Aorta (tissue), 5 donors: ENCODE measurements at places on chromosomes 6 and 20. TPM values are rescaled to one million over a fixed set of nuclear protein-coding genes. Genes with fewer than 3 reads are reported as not detected.

RFX6 gene
- not detected for total RNA-seq

DNA sequence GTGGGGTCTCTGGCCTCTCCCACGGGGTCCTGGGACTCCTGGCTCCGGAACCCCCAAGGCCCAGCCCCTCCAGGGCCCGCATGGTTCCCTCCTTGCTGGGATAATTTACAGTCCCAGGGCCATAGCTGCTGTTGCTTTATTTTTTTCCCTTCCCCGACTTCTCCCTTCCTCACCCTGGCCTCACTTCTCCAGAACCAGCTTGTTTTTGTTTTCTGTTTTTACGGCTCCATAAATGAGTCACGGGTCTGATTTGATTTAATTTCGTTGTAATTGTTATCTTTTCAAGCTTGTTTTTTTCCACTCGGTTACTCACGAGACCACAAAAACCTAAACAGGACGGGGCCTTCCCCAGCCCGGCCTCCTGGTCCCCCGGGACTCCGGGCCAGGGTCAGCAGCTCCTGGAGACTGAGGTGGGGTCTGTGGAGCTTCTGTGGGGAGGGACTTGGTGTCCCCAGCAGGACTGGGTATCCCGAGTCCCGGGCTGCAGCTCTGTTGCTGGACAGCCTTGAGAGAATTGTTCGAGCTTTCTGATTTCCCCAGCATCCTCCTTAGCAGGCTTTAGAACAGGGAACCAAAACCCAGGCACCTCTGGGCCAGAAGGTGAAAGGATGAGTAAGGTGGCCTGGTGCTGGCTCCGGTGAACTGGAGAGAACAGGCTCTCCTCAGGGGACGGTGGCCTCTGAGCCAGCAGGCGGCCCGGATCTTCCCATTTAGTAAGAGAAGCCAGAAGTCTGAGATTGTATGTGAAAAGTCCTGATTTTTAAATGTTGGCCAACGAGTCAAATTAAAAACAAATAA, 94.9 kb downstream of the CEBPB start:
- no peak for DNase-seq

DNA sequence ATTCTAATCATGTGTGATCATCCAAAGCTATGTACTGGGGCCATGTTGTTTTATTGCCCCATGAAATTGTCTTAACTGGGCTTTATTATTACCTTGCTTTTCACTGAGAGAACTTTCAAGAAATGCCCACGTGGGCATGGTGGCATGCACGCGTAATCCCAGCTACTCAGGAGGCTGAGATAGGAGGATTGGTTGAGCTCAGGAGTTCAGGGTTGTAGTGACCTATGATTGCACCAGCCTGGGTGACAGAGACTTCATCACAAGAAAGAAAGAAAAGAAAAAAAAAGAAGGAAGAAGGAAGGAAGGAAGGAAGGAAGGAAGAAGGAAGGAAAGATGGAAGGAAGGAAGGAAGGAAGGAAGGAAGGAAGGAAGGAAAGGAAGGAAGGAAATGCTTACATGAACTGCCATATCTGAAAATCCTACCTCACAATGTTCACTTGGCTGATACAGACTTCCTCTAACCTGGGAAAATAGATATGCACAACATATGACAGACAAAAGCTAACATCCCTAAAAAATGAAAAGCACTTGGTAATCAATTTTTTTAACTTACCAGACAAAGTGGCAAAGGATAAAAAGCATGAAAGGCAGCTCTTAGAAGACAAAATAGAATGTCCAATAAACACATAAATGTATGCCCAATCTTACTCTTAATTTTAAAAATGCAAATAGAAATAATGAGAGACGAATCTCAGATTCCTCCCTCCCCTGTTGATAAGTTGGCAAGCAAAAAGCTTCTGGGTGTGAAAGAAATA, 25.5 kb upstream of the TMEM244 start:
- no peak for DNase-seq

GRCh38 chr6:126170978-126171382, 168.9 kb upstream of the CENPW start:
- DNase-seq: no peak

GRCh38 chr6:44661221-44662008, 273.9 kb downstream of the CDC5L start:
- DNase-seq: no peak
